ENCODE measurements at places on chromosomes 2 and 18.

DNA sequence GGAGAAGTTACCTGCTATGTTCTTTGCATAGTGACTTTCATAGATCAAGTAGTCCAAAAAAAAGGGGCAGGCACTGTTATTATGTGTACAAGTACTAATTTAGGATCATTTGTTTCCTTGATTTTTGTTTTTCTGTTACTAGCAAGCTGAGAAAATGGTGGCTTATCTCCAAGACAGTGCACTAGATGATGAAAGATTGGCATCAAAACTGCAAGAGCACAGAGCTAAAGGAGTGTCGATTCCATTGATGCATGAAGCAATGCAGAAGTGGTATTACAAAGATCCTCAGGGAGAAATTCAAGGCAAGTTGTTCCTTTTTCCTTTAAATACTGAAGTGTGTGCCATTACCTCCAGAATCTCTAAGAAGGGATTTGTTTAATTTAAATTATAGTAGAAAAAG, 19.6 kb upstream of the KCNJ13 start:
- no peak for DNase-seq

GRCh38 chr2:239737144-239737463, 288.0 kb downstream of the NDUFA10 start:
- DNase-seq, result no peak

DNA sequence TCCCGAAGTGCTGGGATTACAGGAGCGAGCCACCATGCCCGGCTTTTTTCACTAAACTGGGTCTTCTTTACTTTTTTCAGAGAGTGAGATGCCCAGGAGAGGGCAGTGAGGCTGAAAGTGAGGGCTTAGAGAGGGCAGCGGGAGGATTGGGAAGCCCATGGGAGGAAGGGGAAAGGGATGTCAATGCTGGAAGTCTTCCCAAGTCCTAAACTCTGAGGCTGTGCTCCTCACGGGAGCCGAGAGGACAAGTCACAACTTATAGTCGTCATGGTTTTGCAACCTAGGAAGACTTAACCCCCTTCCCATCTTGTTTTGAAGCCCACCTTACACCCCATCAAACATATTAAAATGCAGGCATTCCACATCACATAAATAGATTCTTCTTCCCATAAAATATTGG, 15.1 kb upstream of the MEP1B start:
- no peak for DNase-seq

GRCh38 chr2:148978706-148979105, 59.8 kb upstream of the LYPD6B start:
- DNase-seq, result peak; percentile 64

GRCh38 chr2:228377533-228377932, 196.0 kb upstream of the SPHKAP start:
- no peak for DNase-seq

DNA sequence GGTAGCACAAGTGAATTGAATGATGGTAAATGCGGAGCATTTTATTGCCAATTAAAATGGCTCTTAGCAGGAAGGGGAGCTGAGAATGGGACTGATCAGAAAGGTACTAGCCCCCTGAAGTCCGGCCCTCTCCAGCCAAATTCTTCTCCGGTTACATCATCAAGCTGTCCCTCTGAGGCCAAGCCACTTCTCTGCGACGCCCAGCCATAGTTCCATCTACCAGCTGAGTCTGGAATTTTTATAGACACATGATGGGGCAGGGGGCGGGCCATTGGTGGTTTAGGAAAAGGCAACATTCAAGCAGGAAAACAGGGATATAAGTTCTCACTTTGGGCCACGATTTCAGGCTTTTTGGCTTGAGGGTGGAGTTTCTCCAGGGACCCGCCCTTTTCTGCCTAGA, 22.7 kb downstream of the RPRM start:
- DNase-seq, result no peak

DNA sequence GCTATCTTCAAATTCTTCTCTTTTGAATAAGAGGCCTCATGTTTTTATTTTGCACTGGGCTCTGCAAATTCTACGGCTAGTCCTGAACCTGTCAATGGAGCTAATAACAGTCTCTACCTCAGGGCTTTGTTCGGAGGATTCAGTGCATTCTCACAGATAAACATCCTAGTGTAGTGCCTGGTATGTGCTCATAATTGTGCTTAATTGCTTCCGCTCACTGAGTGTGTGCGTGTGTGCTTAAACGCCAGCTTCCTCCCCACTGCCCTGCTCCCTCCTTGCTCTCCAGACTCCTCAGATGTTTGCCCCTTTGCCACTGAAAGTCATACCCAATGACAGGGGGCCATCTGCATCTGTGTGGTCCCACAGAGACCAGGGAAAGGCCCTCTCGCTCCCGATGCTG, 6.7 kb downstream of the GYPC start:
- no peak for DNase-seq

- peak; percentile 95 for DNase-seq
These were observed 286.9 kb downstream of the TMX3 start for GRCh38 chr18:68427951-68428401.

- DNase-seq, result no peak
These were observed 112.7 kb downstream of the BCL11A start for GRCh38 chr2:60440767-60441163.

DNA sequence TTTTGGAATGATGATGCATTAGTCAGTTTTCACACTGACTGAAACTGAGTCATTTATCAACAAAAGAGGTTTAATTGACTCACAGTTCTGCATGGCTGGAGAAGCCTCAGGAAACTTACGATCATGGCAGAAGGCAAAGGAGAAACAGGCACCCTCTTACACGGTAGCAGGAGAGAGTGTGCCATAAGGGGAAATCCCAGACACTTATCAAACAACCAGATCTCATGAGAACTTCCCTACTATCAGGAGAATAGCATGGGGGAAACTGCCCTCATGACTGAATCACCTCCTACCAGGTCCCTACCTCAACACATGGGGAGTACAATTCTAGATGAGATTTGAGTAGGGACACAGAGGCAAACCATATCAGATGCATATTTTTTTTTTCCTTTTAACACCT, 504.5 kb upstream of the VRK2 start:
- DNase-seq, result no peak

DNA sequence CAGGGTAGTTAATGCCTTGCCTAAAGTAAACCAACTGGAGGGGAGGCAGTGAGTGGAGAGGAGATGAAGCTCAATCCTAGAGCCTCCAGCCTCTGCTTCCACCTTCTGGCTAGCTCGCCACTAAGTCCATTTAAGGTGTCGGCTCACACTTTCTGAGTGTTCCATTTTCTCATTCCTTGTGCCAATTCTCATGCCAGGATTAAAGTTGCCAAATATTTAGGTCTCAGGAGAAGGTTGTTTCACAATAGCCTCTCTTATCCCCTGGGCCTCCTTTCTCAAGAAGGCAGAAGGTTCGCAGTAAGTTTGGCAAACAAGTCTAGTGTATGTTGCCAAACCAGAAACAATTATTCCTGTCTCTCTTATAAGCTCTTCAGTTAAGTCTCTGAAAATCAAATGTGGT, 57.2 kb downstream of the TACR1 start:
- DNase-seq, result no peak

DNA sequence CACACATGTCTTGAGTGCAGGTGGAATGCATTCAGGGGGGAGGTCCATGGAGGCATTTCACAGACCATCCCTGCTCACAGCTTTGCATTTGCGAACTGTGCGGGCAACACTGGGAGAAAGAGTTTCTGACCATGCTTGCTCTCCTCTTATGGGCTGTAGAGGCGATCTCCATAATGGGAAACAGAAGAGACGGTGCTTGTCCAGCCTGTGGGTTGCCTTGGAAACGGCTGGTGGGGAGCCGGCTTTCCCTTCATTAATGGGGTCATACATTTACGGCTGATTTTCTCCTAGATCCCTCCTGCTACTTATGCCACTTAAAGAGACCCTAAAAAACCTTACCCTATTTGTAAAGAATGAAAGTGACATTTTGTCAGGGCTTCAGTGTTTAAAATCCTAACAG, 147.4 kb downstream of the SOX11 start:
- DNase-seq, result no peak

- peak; percentile 45 for DNase-seq
These were observed 55.3 kb upstream of the HK2 start for GRCh38 chr2:74778381-74779264.

GRCh38 chr2:171317492-171318125, 116.2 kb downstream of the METTL8 start:
- no peak for DNase-seq

GRCh38 chr2:124209441-124209840, 184.4 kb downstream of the CNTNAP5 start:
- DNase-seq, result no peak

GRCh38 chr2:231462729-231463465, 1.4 kb downstream of the NCL start:
- no peak for DNase-seq

DNA sequence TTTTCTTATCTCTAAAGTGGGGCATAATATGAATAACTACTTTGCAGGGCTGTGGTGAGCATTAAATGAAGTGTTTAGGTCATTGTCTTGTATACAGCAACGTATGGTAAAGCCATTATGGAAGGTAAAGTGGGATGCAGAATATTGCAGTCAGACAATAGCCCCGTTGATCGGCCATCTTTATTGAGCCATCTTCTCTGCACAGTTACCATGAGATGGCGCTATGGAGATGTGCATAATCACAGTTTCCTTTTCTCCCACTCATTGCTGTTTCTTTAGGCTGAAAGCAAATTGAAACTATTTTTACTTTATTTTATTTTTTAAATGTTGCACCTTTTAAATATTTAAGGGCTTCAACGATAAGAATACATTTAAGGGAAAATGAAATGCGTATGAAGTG, 108.9 kb downstream of the THSD7B start:
- DNase-seq, result peak; percentile 38
